ENCODE measurements at places on chromosomes 3 and 15.

- no peak for DNase-seq
These were observed 31.8 kb downstream of the PCOLCE2 start for GRCh38 chr3:142857056-142857455.

- no peak for DNase-seq
These were observed 74.1 kb upstream of the RNF7 start for GRCh38 chr3:141663993-141664392.

GRCh38 chr3:40593351-40593750, 68.6 kb downstream of the ZNF621 start:
- DNase-seq, result no peak

GRCh38 chr3:123411340-123412040, 37.4 kb downstream of the ADCY5 start:
- no peak for DNase-seq

GRCh38 chr15:62605282-62605681, 437.3 kb upstream of the TPM1 start:
- DNase-seq, result no peak

- no peak for DNase-seq
These were observed 18.6 kb downstream of the RFTN1 start for GRCh38 chr3:16494814-16495431.

GRCh38 chr15:78907577-78907976, 34.9 kb downstream of the MORF4L1 start:
- no peak for DNase-seq

- no peak for DNase-seq
These were observed 15.4 kb downstream of the CHRD start for GRCh38 chr3:184395320-184395660.

- DNase-seq, result no peak
These were observed 295.7 kb upstream of the LMCD1 start for GRCh38 chr3:8205881-8206280.

DNA sequence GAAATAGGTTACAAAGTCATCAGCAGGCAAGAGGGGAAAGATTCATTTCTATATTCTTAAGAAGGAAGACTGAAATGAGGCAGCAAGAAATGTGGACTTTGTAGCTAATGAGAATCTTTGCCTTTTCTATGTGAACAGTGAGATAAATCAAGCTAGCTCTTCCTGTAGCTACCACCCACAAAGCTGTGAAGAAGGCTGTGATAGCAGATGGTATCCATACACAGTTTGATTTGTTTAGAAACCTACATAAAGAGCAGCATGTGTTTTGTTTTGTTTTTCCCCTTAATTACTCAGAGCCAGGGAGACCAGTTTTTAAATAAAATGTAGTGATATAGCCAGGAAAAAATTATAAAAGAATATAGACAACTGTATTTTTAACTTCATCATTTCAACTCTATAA, 45.5 kb downstream of the TEX9 start:
- no peak for DNase-seq

DNA sequence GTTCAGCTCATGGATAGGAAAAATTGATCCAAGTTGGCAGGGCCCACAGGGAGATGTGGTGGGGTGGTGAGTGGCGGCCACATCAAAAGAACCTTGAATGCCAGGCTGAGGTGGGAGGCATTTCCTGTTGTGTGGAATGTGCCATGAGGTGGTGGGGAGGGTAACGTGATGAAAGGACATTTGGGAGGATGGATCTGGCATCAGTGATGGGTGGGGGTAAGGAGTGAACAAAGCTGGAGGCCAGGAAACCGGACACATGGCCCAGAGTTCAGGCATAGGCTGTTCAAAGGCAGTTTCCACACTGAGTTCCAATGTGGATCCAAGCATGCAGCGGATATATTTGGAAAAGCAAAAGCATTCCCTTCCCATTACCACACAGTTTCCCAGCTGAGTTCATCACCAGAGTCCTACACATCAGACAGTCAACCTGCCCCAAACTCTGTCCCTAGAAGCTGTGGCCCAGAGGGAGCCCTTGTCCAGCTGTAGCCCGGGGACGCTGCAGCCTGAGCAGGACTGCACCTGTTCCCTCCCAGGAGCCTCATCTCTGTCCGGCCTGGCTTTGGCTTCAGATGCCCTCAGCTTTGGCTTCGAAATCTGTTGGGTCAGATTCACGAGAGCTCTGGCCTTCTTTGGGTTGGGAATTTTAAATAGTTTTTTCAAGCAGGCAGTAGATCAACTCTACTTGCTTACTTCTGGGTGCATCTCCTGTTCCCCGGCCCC, 37.8 kb upstream of the GOLGA6B start:
- no peak for DNase-seq

GRCh38 chr15:89575656-89576416, 567 bp downstream of the TICRR start:
- no peak for DNase-seq

DNA sequence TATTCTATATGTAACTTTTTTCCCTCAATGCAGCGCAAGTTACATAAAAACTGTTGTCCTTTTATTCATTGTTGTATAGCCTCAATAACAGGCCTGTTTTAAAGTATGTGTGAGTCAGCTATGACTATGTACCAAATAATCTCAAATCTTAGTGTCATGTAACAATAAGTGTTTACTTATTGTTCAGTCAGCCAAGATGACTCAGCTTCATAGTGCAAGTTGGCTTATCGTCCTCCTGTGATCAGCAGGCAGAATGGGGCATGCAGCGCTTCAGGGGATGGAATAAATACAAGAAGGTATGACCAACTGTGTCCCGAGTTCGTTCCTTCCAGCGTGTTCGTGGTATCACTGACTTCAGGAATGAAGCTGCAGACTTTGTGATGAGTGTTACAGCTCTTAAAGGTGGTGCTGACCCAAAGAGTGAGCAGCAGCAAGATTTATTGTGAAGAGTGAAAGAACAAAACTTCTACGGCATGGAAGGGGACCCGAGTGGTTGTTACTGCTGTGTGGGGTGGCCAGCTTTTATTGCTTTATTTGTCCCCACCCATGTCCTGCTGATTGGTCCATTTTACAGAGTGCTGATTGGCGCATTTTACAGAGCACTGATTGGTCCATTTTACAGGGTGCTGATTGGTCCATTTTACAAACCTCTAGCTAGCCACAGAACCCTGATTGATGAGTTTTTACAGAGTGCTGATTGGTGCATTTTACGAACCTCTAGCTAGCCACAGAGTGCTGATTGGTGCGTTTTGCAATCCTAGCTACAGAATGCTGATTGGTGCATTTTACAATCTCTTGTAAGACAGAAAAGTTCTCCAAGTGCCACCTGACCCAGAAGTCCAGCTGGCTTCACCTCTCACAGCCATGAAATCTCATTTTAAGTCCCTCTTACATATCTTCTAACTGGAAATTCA, 1016.0 kb downstream of the MCTP2 start:
- no peak for DNase-seq

- DNase-seq, result no peak
These were observed 17.1 kb downstream of the LYSMD2 start for GRCh38 chr15:51720201-51720995.

DNA sequence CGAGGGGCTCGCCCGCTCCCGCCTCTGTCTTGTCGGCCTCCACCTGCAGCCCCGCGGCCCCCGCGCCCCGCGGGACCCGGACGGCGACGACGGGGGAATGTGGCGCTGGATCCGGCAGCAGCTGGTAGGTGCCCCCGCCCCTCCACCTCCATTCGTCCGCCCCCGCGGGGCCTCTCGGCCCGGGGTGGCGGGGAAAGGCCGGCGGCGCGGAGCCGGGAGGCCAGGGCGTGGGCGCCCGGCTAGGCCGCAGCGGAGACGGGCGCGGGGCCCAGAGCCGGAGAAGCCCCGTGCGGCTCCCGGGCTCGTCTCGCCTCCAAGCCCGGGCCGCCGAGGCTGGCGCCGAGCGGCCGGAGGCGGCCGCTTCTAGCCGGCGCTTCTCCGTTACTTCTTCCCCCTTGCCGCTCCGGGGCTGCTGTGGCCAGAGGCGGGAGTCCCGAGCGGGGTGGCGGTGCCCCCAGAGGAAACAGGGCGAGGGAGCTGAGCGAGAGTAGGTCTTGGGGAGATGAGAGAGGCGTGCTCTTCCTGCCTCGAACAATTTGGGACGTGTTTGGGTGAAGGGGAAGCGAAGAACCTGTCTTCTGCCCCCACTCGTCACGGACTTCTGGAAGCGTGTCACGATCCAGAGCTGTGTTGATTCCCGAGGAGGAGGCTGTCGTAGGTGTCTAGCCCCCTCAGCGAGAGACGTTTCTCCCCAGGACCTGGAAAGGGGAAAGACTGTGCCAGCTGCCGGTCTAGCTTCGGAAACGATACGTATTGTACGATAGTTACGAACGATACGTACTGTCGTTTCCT, 555 bp downstream of the ATP11B start:
- peak; percentile 70 for DNase-seq

DNA sequence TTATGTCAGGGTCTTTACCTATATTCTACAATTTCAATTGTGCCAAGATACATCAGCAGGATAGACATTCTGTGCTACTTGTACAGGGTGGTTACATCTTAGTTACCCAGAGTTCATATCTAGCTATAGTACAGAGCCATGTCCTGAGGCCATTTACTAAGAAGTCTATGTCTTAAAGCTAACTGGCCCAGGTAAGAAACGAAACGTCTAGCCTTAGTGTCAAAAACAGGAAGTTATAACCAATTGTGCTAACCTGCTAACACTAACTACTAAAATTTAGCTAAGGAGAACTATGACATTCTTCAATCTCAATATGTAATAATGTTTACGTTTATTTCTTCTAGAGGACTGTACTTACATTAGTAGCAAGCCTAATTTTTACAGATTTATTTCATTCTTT, 717.2 kb upstream of the UBE2E2 start:
- no peak for DNase-seq

DNA sequence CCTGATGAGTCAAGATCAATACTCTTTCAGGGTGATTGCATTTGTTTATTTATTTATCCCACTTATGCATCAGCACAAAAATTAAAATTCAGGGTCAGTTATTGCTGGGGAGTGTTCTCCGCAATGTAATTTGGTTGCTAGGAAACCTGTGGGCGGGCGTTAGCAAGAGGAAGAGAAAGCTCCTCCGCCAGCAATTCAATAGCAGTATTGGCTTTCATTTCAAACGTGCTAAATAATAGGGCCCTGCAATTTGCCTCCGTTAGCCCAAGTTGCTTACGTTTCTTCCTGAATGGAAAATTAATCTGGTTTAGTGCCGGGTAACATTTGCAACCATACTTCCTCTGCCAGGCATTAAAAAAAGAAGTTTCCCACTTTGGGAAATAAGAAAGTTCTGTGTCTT, 35.5 kb upstream of the PLCL2 start:
- peak; percentile 46 for DNase-seq

- no peak for DNase-seq
These were observed 20.0 kb downstream of the PCCB start for GRCh38 chr3:136270179-136270578.

GRCh38 chr15:38073178-38073946, 138.9 kb downstream of the TMCO5A start:
- DNase-seq, result no peak

DNA sequence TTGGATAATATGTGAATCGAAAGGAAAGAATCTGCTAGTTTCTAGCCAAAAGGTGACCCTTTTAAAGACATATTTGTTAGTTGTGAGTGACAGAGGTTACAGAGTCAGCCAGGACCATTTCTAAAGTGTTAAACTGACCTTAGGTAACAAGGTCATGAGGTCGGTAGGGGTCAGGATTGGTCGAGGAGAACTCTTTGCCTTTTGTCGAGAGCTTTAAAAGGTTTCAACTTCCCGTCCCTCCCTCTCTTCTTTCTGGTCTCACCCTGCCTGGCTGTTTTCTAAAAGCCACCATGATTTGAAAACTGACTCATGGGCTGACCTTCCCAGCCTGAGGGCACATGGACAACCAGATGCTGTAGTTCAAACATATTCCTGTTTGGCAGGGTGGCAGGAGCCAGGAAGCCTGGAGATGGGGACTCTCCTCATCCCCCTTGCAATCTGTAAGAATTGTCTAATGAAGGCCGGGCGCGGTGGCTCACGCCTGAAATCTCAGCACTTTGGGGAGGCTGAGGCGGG, 25.8 kb upstream of the PRTG start:
- DNase-seq, result no peak

DNA sequence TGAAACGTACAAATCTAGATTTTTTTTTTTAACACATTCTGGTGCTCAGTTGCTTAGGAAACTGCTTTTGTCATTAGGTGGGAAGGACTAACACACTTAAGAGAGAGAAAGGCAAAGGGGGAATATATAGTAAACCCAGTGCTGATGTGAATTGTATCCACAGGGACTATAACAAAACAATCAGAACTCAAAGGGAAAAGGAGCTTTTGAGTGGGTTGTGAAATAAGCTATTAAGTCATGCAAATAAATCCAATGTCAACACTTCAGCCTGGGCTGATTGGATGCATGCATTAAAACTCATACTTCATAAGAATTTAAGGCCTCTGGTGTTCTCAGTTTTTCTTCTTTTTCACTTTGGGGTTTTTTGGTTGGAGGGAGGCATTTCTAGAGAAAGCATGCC, 628.9 kb downstream of the FHIT start:
- DNase-seq, result no peak

GRCh38 chr3:11335056-11335608, 62.9 kb downstream of the ATG7 start:
- peak; percentile 50 for DNase-seq

DNA sequence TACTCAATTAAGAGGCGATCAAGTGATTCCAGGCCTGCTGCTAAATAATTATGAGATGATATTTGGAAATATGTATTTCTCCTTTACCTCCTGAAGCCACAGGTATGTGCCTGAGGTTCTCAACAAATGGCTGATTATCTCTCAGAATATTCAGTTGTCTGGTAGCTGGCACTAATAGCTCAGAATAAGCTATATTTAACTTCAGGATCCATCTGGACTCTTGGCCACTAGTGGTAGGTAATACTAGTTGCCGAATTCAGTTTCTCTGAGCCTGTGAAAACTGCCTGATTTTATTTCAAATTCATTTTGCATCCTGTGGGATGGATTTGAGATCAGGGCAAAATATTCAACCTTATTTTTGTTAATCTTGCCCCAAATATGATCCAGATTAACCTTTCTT, 499.0 kb downstream of the DIPK2A start:
- no peak for DNase-seq

DNA sequence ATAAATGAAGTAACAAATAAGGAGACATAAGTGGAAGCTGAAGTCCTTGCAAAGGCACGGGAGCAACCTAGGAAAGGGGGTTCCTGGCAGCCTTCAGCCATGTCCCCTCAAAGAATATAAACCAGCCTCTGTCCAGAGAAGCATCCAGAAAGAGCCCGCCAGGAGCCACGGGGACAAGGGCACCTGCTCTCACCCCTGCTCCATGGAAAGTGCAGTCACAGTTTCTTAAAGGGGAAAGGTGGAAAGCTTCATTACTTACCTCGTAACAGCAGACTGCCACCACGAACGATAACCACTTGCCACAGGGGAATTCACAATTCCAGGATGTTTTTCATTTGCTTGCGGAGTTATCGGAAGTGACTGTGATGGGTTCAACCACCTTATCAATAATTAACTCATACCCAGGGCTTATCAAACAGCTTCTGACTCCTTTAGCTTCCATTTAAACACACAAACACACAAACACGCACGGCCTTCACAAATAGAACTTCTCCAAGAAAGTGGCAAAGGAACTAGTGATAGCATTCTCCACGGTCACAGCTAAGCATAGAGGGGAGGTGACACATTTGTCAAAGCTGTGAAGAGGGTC, 134.2 kb upstream of the IGF1R start:
- DNase-seq, result no peak

Data from NCI-H345 (cell line).